ENCODE measurements at places on chromosomes 3 and 15.
A peak's percentile ranks its signal among the peaks of the same experiment; 100 is the strongest.

DNA sequence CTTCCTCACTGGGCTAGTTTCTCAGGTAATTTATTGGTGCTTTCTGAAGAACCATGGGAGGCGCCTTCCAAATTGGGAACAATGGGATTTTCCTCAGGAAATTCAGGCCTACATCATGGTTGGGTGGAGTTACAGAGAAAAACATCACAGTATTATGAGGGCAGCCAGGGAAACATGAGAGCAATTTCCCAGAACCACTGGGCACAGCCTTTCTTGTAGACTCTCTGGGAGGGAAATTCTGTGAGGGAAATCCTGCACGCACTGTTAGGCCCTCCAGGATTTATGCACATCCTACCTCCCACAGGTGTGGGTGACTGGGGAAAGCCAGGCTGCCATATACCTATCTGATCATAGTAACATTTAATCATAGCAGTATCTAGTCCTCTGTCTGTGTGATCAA, 13.2 kb downstream of the POPDC2 start:
- no peak for DNase-seq

DNA sequence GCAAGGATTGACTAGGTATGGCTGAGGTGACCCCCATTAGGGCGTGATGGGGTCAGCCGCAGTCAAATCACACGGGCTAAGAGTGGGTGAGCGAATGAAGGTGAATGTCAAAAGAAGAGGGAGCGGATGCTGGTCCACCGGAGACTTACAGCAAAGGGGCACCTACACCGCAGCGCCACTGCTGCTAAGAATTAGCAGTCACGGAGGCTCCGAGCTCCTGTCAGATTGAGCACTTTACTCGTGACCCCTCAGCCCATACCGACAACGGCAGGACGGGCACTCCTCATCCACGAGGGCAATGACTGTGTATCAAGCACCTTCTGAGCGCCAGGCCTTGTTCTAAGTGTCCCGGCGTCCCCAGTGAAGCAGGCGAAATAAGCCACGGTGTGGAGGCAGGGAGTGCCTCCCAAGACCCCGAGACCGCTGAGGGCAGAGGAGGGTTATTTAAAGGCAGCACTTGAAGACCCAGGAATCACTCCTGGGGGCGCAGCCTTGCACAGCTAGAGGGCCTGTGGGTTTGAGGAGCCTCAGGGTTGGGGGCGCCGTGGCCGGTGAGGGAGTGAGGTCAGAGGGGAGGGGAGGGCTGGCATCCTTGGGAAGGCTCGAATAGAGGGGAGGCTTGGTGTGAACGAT, 61.6 kb upstream of the GATA2 start:
- no peak for DNase-seq

GRCh38 chr3:156378871-156379270, 176.0 kb downstream of the SSR3 start:
- DNase-seq = no peak

DNA sequence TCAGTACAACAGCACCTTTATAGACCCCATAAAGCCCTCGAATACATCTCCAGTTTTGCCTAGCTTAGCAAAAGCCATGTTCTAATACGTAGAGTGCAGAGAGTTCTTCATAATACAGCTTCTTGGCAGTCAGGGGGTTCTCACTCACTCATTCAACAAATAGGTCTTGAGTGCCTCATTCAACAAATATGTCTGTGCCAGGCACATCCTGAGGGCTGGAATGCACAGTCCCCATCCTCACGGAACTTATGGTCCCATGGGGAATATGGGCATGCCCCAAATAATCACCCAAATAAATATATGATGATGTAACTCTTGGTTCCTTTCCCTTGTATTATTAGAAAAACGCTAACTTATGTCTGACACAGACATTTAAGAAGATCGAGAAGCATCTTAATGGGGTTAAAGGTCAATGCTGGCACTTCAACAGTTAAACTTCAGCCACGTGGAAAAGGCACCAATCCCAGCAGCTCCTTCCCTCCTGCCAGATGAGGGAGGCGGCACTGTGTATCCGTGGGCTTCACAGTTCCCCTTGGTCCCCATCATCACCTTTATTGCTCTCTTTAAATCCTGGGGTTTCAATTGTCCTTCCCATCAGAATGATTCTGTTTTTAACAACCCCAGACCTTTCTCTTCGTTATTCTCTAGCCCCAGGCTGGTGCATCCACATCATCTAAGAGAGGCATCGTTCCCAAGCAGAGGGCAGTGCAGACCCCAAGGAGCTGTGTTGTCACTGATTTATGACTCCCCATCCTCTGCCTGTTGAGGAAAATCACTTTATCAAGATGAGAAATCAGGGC, 18.9 kb upstream of the SEMA5B start:
- DNase-seq = no peak

DNA sequence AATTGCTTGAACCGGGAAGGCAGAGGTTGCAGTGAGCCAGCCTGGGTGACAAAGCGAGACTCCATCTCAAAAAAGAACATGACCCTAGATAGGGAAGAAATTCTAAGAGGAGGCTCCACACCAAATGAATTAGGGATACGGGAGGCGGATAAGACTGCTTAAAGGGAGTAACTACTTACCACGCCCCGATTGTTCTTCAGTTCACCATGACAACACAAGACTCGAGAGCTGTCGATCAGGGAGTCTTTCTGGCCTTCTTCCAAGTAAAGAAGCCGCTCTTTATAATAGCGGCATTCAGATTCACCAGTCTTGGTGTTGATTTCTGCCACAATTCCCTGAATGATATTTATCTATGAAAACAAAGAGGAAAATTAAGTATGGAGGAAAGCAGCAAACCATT, 53.9 kb upstream of the TASOR start:
- DNase-seq = no peak

DNA sequence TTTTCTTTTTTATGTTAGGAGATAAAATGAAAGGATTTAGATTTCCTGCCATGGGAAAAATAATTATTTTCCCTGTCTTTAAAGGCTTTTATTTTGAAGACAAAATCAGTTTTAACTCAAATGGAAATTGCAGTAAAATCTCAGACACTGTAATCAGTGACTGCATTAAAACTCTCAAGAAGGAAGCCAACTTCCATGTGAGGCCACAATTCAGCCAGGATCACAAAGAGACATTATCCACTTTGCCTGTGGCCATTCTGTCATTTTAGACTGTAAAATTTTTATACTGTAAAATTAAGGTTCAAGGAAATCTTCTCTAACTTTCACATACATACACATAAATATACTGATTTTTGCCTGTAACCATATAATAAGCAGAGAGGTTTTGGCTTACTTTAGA, 304.0 kb downstream of the TIGIT start:
- DNase-seq = no peak

DNA sequence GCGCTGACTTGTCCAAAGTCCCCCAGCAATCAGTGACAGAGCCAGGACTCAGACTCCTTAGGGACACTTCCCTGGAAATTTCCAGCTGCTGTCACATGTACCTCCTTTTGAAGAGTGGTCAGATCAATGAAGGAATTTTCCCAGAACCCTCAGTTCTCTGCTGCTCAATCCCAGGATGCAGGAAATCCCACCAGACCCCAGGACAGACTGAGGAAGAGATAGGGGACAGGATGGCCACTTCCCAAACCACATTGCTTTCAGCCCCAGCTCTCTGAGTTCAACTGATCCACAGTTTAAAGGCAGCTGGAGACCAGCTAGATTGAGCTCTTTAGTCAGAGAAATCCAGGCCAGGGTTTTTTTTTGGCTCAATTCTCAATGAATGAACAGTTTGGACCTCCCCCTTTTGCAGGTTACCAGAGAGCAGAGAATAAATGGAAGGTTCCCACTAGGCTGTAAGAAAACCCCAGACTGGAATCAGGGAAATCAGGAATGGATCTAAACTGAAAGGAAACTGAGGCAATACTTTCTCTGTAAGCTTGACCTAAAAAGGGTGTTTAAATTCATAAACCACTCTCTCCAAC, 1.5 kb downstream of the CYP1A1 start:
- DNase-seq = peak; percentile 65

DNA sequence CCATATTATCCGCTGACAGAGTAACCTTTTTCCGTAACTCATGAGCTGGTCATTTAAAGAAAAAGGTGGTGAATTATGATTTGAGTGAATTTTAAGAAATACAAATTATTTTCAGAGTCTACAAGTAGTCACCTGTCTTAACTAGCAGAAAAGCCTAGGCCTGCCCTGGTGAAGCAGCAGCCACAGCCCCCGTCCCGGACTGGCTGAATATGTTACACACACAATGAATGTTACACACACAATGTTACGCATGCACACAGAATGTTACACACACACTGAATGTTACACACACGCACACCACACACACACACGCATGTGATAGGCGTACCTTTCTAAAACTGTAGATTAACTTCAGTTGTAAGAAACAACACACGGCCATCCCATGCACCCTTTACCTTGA, 77.8 kb downstream of the VGLL4 start:
- no peak for DNase-seq

- DNase-seq = no peak
Measured at GRCh38 chr3:139319428-139320402, 24.1 kb upstream of the MRPS22 start.

GRCh38 chr3:137008976-137009375, 51.2 kb downstream of the IL20RB start:
- DNase-seq = no peak

GRCh38 chr3:189292667-189293484, 121.1 kb downstream of the TPRG1 start:
- no peak for DNase-seq

- DNase-seq = no peak
Measured at GRCh38 chr3:4409971-4410573, 57.0 kb downstream of the SUMF1 start.

DNA sequence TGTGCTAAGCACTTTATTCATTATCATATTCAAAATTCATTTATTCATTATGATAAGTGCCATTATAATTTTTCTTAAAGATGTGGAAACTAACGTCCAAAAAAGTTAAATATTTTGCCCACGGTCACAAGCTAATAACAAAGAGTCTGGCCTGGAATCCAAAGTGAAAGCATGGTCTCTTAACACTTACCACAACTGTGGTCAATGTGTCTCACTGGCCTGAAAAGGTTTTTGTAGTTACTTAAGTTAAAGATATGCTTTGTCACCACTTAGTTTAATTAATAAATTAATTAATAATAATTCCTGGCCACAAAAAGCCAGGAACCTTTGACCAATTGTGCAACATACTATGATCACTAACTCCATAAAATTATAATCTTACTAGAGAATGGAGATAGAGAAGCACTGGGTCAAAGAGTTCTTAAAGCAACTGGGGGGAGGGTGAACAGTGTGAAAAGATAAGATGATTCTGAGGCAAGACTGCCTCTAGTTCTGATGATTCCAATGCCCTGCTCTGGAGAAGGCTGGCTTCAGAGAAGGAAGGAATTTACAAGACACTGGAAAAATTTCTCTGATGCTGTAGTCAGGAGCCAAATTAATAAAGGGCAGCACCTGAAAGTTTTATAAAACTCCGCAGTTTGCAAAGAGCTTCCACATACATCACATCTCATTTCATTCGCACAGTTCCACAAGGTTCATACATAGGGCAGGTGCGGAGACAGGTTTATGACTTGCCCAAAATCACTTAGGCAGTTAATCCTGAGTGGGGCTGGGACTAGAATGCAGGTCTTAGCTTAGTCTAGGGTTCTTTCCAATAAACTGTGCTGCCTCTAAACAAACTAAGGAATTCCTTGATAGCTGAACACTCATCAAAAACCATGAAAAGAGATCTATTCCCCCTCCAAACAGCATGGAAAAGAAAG, 32.5 kb downstream of the NPTN start:
- no peak for DNase-seq

GRCh38 chr3:74302969-74303368, 311.5 kb downstream of the CNTN3 start:
- DNase-seq = no peak

- DNase-seq = no peak
Measured at GRCh38 chr3:168123201-168124176, 27.8 kb upstream of the GOLIM4 start.

DNA sequence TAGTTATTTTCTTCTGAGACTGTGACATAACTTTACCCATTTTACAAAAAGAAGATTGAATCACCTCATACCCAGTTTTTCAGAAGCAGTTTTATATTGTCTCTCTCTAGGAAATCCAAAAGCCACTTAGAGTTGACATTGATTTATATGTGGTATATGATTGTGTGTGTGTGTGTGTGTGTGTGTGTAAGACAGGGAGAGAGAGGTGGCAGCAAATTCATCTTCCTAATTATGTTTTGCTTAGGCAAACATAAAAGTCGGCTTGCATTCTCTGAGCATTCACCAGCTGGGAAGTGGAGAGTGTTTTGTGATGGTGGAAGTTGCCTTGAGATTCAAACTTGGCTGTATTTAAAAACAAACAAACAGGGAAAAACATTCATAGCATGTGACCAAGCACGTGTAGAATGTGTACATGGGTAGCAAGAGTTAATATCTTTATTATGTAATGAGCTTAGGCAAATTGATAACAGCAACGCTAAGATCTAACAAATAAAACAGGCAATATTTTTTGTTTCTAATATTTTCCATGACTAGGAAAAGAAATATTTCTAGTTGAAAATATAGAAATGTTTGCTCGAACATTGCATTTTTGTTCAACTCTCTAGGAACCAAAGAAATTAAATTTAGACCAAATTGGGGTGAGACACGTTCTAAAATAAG, 64.4 kb upstream of the IGF1R start:
- no peak for DNase-seq

DNA sequence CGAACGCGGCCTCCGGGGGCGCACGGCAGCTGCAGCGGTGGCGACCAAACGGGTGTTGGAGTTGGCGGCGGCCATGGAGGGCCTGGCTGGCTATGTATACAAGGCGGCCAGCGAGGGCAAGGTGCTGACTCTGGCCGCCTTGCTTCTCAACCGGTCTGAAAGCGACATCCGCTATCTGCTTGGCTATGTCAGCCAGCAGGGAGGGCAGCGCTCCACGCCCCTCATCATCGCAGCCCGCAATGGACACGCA, 725 bp downstream of the FEM1B start:
- DNase-seq = no peak

DNA sequence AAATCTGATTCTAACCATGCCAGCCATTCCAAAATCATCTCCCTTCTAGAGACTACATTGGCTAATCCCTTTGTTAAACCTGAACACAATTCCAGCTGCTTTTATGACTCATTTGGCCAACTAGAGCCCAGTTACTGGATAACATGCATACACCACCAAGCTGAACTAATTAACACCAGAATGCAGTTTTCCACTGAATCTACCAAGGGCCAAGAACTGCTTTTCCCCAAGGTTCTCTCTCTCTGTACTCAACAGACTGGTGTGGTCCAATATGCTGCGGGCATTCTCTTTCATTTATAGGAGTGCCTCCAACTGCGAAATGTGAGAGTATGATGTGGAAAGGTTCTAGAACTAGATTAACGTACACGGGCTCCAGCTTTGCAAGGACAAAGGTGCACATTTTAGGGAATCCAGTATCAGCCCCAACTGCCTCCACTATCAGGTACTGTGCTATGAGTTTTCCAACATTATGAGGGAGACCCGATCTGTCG, 1.5 kb downstream of the CHSY1 start:
- DNase-seq = no peak

- no peak for DNase-seq
Measured at GRCh38 chr3:51276046-51276445, 109.0 kb upstream of the MANF start.

DNA sequence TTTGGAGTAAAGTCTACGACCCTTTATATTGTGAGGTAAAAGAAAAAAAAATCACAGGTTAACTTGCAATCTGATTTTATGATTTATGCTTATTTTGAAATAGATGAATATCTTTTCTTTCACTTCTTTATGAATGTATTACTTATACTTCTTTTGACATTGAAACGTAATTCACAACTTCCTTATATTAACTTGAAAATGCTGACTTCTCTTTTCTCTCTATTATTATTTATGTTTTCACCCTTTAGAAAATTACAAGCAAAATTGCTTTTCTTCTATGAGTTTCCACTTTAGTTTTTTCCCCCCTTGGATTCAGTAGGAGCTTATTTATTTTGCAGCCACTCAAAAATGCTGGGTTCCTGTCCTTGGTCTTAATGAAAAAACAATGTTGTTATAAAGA, 25.4 kb downstream of the ACP3 start:
- DNase-seq = no peak

Data from Jurkat, Clone E6-1 (cell line).